ENCODE measurements at places on chromosomes 2 and 18.
A peak's percentile ranks its signal among the peaks of the same experiment; 100 is the strongest.

DNA sequence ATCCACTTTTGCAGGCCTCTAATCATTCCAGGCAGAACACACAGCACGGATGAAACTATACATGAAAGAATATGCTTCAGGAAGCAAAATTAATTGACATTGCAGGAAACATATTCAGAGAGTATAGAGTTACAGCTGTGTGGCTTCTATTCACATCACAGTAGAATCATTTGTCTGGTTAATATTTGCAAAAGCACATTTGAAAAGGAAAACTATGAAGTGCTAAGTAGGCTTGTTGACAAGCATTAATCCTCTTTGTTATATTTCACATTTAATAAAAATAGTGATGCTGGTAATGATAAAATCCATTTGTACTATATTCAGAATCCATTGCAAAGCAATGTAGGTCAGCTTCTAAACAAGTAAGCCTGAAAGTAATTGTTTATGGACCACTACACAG lies 32.2 kb upstream of the PIK3C3 start:
- no peak for DNase-seq

DNA sequence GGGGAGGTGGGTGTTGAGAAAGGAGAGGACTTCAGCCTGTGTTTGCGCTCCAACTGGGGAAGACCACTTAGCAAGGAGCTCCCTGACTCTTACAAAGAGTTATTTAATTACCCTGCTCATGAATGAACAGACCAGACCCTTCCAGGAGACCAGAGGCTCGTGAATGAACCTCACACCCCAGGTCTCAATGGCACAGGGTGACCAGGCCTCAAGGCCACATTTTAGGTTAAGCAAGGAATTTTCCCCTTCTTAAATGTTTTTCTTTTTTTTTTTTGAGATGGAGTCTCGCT lies 25.3 kb downstream of the SMAD7 start:
- DNase-seq, result no peak

- DNase-seq, result no peak
These were observed 33.0 kb downstream of the TMEFF2 start for GRCh38 chr2:192161656-192162290.

GRCh38 chr18:45384962-45385315 lies 230.3 kb upstream of the SLC14A2 start:
- no peak for DNase-seq

GRCh38 chr2:159792599-159792998 lies 5.4 kb downstream of the CD302 start:
- no peak for DNase-seq

DNA sequence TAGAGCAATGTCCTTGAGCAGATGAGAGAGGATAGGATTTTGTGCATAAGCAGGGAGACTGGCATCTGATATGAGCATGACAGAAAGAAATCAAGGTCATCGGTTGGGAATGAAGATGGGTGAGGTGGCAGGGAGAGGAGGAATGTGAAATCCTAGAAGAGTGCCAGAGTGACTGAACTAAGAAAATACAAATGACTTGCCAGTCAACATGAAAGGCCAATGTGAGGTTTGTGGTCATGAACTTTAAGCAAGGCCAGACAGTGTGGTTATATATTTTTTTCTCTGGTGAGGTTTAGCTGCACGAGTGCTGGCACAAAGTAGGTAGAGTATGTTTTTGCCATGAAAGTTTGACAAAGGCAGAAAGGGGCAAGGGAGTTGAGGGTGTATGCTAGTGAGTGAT lies 21.2 kb downstream of the QPCT start:
- no peak for DNase-seq

- no peak for DNase-seq
These were observed 125.7 kb upstream of the LMAN1 start for GRCh38 chr18:59484561-59485328.

GRCh38 chr18:59871711-59872362 lies 28.0 kb upstream of the PMAIP1 start:
- DNase-seq, result no peak

GRCh38 chr18:56593906-56594305 lies 44.5 kb downstream of the TXNL1 start:
- no peak for DNase-seq

- DNase-seq, result peak; percentile 4
These were observed 54.8 kb upstream of the CCDC178 start for GRCh38 chr18:33495278-33495677.

DNA sequence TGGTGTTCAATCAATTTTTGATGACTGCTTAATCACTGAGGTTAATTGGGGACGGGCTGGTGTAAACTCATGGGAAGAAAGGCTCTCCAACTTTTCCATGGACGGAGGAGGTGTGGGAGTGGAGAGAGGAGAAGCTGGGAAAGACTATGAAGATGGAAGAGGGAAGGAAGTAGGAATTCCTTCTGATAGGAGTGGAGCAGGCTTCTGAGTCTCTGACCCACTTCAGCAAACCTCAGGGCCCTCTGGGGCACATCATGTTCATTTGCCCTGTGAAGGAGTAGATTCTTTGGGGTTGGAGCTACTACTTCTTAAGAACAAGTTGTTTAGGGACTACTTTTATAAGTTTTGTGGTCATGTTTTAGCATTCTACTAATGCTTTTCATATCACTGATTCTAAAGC lies 87.0 kb upstream of the MAP4K3 start:
- DNase-seq, result no peak

GRCh38 chr18:39172695-39173421 lies 1607.3 kb upstream of the CELF4 start:
- no peak for DNase-seq

DNA sequence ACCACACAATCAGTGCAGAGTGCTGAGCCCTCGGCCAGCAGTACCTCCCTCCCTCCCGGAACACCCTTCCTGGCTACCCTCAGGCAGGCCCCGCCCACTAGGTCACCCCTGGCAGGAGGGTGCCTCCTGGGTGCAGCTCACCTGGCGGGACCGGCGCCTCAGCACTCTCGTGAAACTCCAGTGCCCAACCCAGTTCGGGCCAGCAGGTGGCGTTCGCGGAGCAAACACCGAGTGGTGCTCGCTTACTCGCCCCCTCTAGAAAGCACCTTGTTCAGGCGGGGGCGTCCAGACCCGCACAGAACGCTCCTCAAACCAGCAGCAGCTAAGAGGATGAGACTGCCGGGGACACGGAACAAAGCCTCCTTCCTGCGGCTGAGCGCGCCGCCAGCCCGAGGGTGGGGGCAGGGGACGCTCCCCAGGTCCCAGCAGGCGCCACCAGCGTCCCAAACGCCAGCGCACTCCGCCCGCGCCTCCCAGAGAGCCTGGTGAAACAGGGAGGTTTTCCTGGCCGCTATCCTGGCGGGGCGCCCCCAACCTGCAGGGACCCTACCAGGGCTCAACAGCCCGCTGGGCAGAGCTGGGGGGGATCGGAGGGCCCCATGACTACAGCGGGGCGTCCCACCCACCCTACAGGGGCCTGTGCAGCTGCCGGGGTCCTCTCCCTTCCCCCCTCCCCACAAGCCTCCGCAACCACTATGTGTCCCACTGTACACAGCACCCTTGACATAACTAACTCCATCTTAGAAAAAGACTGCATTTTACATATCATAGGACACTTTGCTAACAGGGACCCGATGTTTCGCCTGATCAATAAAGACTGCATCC lies 44.7 kb downstream of the MRPS5 start:
- peak; percentile 66 for DNase-seq

DNA sequence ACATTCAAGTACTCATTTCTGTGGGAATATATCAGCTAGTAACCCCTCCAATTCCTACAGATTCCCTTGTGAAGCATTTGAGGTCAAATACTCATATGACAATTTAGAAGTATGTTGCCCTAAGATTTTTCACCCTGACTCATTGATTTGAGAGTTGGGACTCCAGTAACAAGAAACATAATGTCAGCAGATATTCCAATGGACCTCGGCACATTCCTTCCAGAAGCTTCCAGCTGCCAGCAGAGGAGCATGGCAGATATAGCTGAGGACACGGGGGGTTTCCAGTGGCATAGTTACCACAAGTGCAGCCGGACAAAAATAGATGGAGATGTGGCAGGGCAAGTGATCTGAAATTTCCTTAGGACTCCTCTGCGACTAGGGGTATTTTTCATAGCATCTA lies 101.9 kb upstream of the ARHGAP28 start:
- no peak for DNase-seq

- DNase-seq, result peak; percentile 61
These were observed 175.8 kb downstream of the LOXHD1 start for GRCh38 chr18:46481048-46481846.

DNA sequence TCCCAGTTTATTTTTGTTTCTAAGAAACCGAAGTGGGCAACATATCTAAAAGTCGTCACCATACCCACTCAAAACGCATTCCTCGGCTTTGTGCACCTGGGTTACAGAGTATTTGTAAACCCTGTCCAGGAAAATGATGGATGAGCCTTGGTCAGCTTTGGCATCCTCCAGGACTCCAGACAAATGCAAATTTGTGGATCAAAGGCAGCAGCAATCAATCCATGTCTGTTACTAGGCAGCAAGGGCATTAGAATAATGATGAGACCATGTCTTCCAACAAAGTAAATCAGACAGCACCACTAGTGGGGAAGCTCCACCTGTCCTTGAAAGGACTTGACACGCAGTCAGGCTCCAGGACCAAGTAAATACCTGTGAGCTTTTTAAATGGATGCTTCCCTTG lies 672.6 kb upstream of the GYPC start:
- no peak for DNase-seq

- no peak for DNase-seq
These were observed 541.9 kb downstream of the TMX3 start for GRCh38 chr18:68172842-68173549.

DNA sequence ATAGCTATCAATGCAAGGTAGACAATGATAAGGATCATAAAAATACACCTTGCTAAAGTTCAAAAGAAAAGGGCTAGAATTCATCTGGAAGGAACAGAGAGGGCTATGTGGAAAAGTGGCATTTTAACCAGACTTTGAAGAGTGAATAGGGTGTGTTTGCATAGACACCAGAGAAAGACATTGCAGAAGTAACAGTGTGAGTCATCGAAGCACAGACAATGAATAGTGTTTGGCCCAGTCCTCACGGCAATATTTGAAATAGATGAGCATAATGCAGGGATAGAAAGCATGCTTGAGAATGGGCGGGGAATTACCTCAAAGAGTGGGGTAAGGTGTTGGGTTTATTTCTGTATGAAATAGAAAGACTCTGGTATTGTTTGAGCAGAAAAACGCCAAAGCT lies 24.2 kb downstream of the MYT1L start:
- no peak for DNase-seq

DNA sequence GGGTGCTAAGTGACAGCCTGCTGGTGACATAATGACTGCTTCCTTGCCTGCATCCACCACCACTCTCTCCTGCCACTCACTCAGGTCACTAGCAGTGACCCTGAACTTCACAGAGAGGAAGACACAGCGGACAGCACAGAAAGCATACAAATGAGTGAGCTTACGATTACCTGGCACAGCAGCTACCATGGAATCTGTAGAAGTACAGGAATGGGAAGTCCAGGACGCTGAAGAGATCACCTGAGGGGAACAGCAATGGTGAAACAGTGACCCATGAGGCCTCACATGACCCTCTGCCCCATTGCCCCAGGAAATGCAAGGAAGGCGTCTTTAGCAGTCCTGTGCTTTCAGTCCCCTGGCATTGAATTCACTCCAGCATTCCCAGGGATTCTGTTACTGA lies 96.7 kb upstream of the RIOK3 start:
- no peak for DNase-seq

GRCh38 chr2:167692191-167692590 lies 555.2 kb downstream of the STK39 start:
- DNase-seq, result no peak

GRCh38 chr2:235494716-235495372 lies 1.0 kb downstream of the AGAP1 start:
- peak; percentile 48 for DNase-seq

- DNase-seq, result no peak
These were observed 6.7 kb downstream of the TNFRSF11A start for GRCh38 chr18:62331581-62332356.

GRCh38 chr2:218897394-218898108 lies 16.9 kb downstream of the WNT10A start:
- peak; percentile 49 for DNase-seq

- DNase-seq, result no peak
These were observed 10.3 kb downstream of the SULT1C4 start for GRCh38 chr2:108388045-108388444.

- peak; percentile 78 for DNase-seq
These were observed 209.0 kb downstream of the PRKCE start for GRCh38 chr2:45860136-45861121.

GRCh38 chr2:98569915-98570314 lies 38.4 kb downstream of the COA5 start:
- DNase-seq, result no peak

DNA sequence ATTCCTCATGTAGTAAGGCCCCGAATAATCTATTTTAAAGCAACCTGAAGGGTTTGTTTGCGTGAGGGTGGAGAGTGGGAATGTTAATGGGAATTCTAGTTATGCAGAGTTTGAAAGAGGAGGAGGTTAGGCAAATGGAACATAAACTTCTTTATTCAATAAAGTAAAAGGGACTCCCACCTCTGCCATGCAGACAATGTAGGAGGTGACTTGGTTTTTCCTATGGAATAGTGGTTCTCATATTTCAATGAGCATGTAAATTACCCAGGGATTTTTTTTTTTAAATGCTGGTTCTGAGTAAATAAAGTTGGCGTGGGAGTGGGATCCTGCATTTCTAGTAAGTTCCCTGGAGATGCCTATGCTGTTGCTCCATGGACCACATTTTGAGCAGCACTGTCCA lies 367.9 kb downstream of the THSD7B start:
- DNase-seq, result no peak

DNA sequence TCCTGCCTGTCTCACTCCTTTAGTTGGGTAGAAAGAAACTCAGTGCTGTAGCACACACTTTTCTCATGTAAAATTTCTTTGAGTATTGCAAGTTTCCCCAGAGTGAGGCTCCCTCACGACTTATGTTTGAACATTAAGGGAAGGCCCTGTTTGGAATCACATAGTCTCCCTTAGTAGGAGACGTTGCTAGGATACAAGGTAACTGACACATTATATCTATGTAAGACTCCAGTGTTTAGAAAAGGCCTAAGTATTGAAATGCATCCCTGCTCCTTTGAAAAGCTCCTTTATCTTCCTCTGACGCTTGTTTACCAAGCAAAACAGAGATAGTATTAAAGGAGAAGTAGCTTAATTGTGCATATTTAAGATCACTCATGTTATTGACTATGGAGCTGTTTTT lies 248.2 kb downstream of the PHLPP1 start:
- DNase-seq, result no peak

DNA sequence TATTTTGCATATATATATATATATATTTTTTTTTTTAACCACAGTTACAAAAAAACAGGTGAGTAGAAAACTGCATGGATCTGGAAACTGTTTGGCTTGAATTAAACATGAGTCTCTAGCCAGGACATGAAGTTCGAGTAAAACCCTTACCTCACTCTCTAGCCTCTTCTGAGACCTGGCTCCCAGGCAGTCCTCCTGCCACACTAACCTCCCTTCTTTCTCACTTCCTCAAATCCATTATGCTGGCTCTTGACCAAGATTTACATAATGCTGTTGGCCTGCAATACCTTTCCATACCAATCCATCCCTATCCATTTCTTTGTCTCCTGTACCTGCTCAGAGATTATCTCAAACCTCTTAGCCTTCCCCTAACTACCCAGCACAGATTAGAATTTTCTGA lies 34.0 kb downstream of the PIGN start:
- no peak for DNase-seq

GRCh38 chr2:56287508-56287907 lies 103.7 kb downstream of the CCDC85A start:
- no peak for DNase-seq

All from BE2C (cell line).